Foreskin keratinocyte (primary cell): ENCODE measurements at places on chromosomes 12 and 14.

GRCh38 chr12:64864319-64864718 lies 39.9 kb downstream of the TBC1D30 start:
- no peak for DNase-seq

DNA sequence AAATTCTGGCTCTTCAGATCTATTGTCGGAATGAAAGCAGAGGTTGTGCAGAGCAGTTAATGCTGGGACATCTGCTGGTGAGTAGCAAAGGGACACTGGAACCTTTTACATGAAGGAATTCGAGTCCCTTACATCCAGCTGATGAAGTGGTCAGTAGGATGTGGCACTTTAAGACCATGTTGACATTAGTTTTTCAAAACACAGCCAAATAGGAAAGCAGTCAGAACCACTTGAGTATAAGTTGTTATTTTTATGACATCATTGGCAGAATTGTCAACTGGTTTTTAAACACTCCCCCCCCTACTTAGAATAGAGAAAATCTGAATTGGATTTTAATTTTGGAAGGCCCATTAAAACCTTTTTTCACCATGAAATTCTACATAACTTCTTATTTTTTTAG lies 46.8 kb upstream of the AMN start:
- no peak for DNase-seq

DNA sequence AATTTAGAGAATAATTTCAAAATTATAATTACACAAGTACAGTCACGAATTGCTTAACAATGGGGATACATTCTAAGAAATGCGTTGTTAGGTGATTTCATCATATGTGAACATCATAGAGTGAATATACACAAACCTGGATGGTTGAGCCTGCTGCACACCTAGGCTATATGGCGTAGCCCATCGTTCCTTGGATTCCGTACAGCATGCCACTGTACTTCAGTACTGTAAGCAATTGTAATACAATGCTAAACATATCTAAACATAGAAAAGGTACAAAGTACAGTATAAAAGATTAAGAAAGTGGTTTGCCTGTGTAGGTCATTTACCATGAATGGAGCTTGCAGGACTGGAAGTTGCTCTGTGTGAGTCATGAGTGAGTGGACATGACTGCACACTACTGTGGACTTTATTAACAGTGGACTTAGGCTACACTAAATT lies 286.2 kb downstream of the CACNA1C start:
- DNase-seq = no peak

DNA sequence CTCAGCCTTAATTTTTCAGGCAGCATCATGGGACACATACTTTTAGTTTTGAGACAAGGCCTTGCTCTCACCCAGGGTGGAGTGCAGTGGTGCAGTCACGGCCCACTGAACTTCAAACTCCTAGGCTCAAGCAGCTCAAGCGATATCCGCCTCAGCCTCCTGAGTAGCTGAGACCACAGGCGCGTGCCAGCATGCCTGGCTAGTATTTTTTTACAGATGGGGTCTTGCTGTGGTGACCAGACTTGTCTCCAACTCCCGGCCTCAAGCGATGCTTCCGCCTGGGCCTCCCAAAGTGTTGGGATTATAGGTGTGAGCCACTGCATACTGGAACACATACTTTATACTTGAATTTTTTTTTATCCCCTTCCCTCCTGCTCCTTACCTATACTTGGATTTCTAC lies 2.8 kb downstream of the RDH5 start:
- no peak for DNase-seq

DNA sequence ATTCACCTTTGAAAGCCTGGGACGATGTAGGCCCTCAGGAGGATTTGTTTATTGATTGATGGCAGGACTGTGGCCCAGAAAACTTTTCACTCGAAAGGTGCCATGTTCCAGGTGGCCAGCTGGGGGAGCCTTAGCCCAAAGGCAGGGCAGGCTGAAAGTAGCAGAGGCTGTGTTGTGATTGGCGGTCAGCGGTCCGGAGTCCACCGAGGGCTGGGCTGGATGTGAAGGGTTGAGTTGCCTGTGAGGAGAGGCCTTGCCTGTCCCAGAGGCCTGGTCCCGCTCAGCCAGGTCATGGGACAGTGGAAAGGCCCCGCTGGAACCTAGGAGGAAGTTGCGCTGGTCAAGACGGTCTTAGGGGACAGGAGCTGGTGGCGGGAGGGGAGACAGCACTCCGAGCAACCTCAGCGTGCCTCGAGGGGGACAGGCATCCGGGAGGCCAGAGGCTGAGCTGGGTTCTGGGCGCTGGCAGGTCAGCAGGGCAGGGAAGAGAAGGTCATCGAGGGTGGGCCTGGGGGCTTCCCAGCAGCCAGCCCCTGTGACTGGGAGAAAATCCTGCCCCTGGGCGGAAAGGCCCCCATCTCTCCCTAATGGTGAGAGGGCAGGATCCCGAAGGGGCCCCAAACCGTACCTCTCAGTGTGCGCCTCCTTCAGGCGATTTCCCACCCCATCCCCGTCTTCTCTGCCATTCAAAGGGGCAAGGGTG lies 26.3 kb downstream of the CMA1 start:
- peak; percentile 38 for DNase-seq

DNA sequence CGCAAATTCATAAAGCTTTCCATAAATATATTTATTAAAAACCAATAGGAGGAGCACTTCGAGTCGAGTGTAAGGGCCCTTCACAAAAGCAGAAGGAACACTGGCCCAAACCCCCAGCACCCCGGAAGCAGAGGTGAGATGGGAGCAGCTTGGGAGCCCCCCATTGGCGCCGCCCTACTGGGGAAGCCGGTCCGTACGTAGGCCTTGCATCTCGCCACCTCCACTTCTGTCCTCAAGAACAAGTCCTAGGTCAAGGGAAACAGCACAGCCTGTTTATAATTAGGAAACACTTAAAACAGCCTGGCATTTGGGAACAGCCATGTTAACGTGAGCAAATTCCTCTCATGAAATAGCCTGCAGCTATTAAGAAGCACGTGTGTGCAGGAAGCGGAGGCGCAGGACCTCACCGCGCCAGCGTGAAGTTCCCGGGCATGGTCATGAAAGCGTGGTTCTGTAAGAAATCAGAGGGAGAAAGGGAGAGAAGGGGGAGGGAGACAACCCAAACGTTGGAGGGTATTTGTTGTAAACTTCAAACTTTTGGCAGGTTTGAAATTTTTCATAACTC lies 7.7 kb downstream of the ANKRD9 start:
- DNase-seq = no peak

- DNase-seq = no peak
Observed at GRCh38 chr14:46672128-46672527, 20.5 kb upstream of the RPL10L start.

- no peak for DNase-seq
Observed at GRCh38 chr14:101255765-101256125, 305.6 kb upstream of the DIO3 start.

- DNase-seq = peak; percentile 78
Observed at GRCh38 chr12:53568809-53569557, 57.2 kb downstream of the ATF7 start.

- DNase-seq = no peak
Observed at GRCh38 chr12:3795492-3796133, 42.7 kb upstream of the CRACR2A start.

DNA sequence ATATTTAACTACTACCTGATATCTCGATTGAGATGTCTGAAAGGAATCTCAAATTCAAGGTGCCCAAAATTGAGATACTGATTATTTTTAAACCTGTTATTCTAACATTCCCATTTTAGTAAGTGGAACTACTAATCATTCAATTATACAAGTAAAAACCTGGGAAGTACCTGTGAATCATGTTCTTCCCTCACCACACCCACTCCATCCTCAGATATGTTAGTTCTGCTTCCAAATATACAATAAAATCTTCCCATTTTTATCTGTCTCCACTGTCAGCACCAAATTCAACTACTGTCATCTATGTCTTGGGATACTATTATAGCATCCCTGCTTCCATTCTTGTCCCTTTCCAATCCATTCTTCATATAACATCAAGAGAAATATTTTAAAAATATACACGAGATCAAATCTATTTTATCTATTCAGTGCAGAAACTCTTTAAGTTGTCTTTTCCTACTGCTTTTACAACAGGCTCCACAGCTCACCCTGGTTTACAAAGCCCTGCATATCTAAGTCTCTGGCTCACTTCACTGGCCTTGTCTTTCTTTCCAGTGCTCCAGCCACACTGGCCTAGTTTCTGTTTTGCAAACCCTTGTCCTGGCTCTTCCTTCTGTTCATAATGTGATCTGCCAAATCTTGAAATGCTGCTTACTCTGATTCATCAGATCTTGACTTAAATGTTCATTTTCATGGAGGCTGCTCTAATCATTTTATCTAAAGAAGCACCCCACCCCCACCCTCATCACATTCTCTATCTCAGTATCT lies 122.3 kb downstream of the PTPRR start:
- no peak for DNase-seq

- DNase-seq = no peak
Observed at GRCh38 chr12:55659486-55660385, 23.0 kb downstream of the OR10P1 start.

DNA sequence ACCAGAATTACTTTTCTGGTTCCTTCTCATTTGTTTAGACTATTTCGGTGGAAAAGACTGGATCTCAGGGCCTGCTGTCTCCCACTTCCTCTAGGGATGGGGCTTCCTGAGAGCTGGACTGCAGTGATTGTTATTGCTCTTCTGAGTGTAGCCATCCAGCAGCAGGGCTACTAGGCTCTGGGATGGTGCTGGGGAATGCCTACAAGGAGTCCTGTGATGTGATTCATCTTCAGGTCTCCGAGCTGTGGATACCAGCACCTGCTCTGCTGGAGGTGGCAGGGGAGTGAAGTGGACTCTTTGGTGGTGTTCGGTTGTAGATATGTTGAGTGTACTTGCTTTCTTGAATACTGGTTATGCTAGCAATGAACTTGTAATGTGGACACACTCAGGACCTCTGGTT lies 42.7 kb downstream of the AEBP2 start:
- DNase-seq = peak; percentile 41

DNA sequence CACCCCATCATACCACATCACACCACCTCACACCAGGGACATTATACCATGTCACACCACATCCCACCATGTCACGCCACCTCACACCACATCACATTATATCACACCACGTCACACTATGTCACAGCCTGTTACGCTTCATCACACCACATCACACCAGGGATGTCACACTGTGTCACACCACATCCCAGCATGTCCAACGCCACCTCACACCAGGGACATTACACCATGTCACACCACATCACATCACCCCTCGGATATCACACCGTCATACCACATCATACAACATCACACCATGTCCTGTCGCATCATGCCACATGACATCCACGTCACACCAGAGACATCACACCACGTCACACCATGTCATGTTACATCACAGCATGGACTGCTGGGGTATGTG lies 235.5 kb downstream of the TMEM121 start:
- no peak for DNase-seq

DNA sequence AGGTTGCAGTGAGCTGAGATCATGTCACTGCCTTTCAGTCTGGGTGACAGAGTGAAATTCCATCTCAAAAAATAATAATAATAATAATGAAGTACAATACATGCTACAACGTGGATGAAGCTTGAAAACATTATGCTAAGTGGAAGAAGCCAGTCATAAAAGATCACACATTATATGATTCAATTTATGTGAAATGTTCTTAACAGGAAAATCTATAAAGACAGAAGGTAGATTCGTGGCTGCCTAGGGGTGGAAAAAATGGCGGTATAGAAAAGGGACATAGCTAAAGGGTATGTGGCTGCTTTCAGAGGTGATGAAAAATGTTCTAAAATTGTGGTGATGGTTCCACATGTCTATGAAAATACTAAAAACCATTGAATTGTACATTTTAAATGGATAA lies 41.0 kb upstream of the AMIGO2 start:
- no peak for DNase-seq

DNA sequence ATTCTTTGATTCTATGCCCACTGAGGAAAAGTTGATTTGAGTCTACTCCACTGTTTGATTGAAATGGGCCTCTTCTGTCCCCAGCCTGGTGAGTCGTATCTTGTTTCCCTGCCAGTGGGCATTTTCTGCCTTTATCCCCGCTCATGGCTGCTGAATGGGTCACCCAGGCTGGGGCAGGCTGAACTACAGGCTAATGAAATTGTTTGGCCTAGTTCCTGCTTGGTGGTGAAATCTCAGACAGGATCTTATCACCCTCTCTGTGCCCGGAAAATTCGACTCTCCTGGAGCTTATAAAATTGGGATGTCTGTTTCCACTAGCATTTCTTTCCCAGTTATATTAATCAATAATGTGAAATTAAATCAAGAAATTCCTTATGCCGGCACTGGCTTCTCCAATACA lies 65.0 kb downstream of the CHST11 start:
- DNase-seq = no peak
